Motor neuron (in vitro differentiated cells): ENCODE measurements at places on chromosomes 4 and X.

- ATAC-seq, result no peak
These were observed 19.6 kb upstream of the ABRAXAS1 start for GRCh38 chr4:83504503-83504902.

GRCh38 chr4:140109737-140110136 is 44.2 kb downstream of the MAML3 start:
- ATAC-seq, result peak; percentile 95

- peak; percentile 27 for ATAC-seq
These were observed 10.9 kb upstream of the NALF2 start for GRCh38 chrX:69493193-69493592.

- peak; percentile 9 for ATAC-seq
These were observed 1.9 kb downstream of the BCORL1 start for GRCh38 chrX:129984111-129984958.

DNA sequence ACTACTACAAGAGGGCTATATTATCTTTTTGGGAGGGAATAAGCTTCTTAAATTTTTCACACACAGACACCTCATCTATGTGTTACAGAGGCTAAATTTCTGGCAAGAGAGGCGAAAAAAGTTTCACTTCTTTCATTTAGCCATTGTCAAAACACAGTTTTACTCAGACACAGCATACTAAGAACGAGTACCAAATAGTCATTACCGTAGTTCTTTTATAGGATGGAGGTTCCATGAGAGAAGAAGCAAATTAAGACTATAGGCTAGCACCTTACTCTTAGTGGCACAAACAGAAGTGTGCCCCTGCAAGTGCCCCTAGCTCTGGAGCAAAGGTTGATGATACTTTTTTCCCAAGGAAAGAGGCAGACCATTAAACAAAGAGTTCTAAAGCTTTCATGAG is 26.2 kb downstream of the UGT2B7 start:
- no peak for ATAC-seq

- ATAC-seq, result no peak
These were observed 482.9 kb downstream of the NAF1 start for GRCh38 chr4:162683659-162684370.

GRCh38 chrX:82224961-82225360 is 1023.1 kb downstream of the SH3BGRL start:
- no peak for ATAC-seq

- ATAC-seq, result peak; percentile 31
These were observed 493 bp upstream of the UCHL1 start for GRCh38 chr4:41256131-41256739.

DNA sequence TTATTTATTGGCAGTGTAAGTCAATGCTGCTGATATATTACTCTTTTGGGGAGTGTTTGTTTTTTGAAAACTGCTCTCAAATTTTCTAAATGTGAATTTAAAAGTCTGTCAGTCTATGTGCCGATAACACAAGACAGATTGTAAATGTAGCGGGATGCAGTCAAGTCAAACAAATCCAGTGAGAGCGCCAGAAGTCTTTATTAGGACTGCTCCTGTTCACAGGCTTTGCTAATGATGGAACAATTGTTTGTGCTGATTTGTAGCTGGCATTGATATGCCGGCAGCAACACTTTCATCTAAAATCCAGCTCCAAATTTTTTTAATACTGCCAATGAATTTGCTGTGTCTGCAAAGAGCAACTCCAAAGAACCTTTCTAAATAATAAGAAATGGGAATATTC is 78.7 kb upstream of the TET2 start:
- ATAC-seq, result peak; percentile 53

GRCh38 chrX:2831471-2832228 is 2.9 kb downstream of the GYG2 start:
- ATAC-seq, result no peak

DNA sequence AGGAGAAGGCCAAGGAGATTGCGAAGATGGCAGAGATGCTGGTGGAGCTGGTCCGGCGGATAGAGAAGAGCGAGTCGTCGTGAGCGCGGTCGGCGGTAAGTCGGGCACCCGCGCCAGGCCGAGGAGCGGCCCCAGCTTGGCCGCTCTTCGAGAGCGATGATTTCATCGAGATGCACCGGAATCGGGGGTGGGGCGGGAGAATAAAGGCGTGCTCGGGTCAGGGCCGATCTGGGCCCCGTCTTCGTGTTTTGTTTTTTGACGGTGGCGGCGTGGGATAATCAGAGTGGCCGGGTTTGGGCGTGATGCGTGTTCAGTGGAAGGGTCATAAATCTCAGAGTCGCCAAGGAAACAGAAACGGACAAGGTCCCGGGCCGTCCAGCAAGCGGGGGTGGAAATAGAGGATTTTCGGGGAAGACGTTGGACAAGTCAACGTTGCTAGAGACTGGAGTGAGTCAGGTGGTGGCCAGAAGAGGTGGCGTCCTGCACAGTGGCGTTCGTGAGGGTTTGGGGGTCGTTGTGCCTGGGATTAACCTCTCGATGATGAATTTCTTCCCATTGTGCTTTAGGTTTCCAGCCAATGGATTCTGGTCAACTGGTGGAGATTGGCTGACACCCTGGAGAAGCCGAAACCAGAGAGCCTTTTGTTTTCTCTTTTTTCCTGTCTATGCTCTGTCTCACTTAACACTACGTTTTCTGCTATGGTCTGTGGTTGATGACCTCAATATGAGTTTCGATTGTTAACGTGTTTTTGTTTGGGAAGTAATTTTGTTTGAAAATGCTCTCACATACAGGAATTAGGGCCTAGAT is 882 bp downstream of the MRFAP1 start:
- peak; percentile 50 for ATAC-seq

GRCh38 chrX:154819771-154820341 is 14.6 kb upstream of the MPP1 start:
- no peak for ATAC-seq

DNA sequence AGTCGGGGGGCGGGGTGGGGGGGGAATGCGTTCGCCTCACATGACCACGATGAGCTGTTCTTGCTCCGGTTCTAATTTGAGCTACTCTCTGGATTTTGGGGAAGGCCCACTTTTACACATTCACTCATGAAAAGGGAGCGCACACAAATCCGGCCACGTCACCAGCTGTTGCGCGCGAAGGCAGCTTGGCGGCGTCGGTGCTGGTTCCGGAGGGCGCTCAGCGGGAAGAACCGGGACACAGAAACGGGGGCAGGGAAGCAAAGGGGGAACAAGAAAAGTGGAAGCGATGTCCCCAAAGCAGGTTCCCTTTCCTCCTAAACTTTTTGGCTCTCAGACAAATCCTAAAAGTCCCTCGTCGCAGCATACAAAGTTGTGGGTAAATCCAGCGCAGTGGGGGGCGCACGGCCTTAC is 605 bp downstream of the ANXA5 start:
- ATAC-seq, result peak; percentile 16

DNA sequence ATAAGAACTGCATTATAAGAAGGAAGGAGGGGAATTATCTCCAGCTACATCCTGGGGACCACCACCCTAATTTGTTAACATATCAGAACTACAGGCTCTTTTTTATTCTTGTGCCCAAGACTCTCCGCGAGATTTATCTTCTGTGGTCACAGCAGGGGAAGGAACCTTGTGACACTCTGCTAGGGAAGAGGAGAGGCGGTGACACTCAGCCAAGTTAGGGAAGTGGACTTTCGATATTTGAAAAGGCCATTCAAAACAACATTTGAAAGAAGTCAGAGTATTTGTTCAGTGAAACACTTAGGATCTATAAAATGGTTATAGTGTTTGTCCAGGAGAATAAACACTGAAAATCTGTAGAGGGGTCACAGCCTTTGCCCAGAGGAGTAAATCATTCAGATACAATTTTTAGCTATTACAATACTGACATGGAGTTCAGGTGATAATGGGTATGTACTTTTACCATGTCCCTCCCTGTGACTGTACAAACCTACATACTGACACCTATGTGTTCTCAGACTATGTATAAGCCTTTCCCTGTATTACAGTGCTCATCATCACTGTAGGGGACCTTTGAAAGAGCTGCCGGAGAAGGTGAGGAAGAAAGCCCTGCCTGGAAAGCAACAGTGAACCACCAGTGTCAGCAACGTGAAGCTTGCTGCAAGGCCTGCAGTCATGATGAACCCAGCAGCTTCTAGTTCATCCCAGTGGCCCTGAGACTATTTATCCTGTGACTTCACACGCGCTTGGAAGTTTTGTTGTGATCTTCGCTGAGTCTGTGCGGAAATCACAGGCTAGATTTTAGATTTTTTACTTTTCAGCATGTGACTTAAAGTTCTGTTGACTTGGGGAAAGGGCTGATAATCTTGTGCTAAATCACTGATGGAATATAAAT is 8.5 kb upstream of the PTTG2 start:
- no peak for ATAC-seq
